ENCODE measurements at places on chromosomes 12 and 14.

DNA sequence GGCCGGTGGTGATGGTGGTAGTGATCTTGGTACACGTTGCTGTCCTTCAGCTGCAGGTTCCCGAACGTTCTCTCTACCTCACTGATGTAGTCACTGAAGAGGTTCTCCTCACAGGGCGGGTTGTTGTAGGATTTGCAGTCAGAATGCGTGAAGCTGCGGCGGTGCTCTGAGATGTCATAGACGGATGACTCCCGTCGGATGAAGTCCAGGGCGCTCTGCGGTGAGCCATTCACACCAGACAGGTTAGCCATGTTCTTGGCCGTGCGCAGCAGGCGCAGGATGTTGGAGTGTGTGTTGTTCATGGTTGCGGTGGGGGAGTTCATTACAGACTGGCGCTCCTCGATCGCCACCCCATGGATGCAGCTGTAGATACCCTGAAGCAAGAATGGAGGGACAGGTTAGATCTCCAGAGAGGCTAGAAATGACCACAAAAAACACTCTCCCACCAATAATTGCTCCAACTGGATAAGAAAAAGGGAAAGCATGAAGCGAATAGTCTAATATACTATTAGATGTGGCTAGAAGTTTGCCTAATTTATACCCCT lies 367.8 kb downstream of the EMP1 start:
- DNase-seq: no peak

- DNase-seq: no peak
Observed at GRCh38 chr12:11673666-11674461, 24.4 kb downstream of the ETV6 start.

GRCh38 chr12:85627584-85627983 lies 208.6 kb downstream of the RASSF9 start:
- no peak for DNase-seq

DNA sequence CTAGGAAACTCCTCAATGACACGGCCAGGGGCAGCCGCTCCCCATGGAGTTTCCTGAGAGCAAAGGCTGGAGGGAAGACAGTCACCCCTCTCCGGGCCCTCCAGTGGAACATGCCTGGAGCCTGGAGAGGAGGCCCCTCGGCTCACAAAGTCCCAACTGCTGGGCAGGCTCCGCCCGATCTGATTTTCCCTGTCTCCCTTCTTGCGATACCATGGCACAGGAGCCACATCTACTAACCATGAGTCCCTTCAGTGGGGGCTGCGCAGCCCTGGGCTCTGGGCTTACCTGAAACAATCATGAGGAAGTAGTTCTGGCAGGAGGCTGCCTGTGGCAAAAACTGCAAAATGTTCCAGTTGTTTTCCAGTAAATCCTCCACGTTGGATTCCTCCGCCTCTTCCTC lies 15.3 kb downstream of the P2RX2 start:
- no peak for DNase-seq

- DNase-seq: no peak
Observed at GRCh38 chr12:52087961-52088820, 8.7 kb downstream of the SMIM41 start.

DNA sequence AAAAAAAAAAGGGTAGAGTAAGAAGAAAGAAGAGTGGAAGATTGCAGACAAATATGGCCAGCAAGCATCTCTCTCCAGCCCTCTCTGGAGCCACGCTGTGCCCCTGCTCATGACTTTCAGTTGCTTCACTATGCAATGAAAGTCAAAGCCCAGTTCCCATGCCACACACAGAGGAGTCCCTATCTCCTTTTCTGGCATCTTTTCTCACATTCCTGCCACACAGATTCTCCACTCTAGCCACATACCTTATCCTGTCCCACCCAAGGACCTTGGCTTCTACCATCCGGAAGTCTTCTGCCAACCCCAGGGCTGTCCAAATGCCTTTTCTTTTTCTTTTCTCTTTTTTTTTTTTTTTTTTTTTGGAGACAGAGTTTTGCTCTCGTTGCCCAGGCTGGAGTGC lies 39.3 kb upstream of the CAPRIN2 start:
- DNase-seq: no peak

DNA sequence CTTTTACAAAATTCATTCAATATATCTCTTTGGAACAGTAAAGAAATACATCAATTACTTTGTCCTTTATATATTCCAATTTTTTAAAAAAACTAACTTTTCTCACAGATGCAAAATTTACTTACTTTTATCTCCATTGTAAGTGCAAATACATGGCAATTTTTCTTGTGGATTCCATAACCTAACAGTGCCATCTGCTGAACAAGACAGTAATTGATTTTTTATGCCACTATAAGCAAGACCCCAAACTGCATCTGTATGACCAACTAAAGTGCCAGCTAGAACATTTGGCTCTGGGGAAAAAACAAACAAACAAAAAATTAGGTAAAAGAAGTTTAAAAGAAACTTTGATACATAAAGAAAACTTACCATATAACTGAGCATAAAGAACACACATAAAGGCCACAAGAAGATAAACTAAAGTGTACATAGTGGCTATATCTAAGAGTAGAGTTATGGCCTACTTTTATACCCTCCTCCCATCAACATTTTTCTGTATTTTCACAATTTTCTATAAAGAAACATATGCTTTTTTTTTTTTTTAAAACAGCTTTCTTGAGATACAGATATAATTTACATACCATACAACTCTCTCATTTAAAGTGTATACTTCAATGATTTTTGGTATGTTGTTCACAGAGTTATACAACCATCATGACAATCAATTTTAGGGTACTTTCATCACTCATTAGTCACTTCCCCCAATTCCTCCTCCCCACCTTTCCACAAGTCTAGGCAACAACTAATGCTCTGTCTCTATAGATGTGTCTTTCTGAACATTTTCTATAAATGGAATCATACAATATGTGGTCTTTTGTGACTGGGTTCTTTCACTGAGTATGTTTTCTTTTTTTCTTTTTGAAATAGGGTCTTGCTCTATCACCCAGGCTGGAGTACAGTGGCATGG lies 32.6 kb downstream of the COCH start:
- no peak for DNase-seq

GRCh38 chr14:30223385-30223785 lies 295.7 kb upstream of the PRKD1 start:
- DNase-seq: no peak

DNA sequence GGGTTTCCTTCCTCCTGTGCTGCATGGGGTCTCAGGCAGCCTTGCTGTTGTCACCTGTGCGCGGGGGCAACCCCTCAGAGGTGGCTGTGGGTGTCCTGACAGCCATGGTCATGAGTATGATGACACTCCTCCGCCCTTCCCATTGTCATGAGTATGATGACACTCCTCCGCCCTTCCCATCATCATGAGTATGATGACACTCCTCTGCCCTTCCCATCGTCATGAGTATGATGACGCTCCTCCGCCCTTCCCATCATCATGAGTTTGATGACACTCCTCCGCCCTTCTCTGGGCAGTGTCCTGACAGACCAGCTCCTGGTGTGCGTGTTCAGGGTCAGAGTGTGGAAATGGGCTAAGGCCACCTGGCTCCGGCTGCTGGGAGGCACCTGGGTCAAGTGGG lies 40.0 kb downstream of the FBRSL1 start:
- DNase-seq: no peak

- DNase-seq: no peak
Observed at GRCh38 chr12:88206601-88207000, 64.5 kb downstream of the TMTC3 start.

DNA sequence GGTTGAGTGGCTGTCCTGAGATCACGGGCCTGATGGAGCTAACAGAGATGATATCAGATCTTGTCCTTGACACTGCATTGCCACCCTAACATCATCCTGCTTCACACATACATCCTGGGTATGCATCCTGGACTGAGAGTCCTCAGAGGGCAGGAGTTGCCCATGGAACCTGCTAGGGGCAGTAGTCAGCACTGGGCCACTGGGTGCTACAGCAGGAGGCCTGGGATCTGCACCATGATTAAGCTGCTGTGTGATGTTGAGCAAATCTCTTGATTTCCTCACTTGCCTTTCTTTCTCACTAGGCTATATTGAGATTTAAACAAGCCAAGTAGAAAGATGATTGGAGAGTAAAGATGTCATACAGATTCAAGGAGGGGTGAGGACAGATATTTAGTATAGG lies 22.1 kb upstream of the EIF4B start:
- DNase-seq: no peak

Data from stimulated activated CD8-positive, alpha-beta memory T cell treated with anti-CD3 and anti-CD28 coated beads, Interleukin-4, amount 100 ng/mL, for 24 hours (primary cell).